ENCODE measurements at places on chromosomes 2 and 18.

- DNase-seq, result no peak
These were observed 75.2 kb downstream of the CABLES1 start for GRCh38 chr18:23210526-23210925.

DNA sequence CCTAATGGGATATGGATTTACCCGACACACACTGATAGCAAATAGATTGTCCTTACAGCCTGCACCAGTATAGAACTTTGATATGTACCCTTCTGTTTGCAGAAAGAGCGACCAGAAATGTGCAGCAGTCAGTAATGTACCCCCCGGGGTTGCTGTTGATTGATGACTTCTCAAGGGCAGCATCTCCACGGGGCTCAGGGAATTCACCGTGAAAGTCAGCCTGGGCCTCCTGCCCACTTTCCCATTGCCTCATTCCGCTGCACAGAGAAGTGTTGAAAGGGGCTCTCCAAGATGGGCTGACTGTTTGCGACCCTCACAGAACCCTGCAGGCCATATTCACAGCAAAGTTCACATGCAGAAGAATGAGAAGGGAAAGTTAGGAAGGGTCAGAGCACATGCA is 241.3 kb downstream of the PRKCE start:
- DNase-seq, result no peak

DNA sequence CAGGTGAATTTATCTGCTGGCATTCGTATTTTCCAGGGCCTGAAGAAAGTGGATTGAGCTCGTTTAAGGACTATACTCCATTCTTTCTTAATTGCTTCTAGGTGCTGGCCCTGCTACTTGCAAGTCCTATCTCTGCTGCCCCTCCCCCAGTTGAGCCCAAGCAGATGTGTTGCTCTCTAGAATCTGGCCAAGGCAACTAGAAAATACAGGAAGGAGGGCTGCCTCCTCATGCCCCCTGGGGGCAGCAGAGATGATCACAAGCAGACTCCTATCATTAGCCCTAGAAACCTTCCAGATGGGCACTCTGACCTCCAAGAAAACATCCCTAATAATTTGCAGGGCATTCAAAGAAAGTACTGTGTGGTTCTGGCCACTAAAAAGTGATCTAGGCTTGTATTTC is 72.5 kb upstream of the CYP26B1 start:
- no peak for DNase-seq

GRCh38 chr2:191467113-191467512 is 210.8 kb upstream of the NABP1 start:
- DNase-seq, result no peak

DNA sequence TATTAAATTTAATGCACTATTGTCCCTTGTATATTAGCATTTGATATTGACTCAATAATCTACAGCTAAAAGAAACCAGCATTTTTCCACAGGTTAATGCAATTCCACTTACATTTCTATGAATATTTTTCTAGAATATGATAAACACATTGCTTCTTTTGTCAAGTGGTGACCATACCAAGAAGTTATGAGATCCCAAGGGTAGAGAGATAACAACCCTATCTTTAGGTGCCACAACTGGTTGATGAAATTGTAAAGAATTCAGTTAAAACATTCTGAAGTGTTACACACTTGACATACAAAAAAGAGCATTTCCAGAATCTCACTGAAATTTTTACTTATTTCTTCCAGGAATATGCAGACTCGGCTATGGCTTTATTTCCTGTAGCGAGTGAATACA is 56.0 kb downstream of the ABCG8 start:
- no peak for DNase-seq

- DNase-seq, result no peak
These were observed 129.2 kb downstream of the MYCN start for GRCh38 chr2:16069663-16069932.

DNA sequence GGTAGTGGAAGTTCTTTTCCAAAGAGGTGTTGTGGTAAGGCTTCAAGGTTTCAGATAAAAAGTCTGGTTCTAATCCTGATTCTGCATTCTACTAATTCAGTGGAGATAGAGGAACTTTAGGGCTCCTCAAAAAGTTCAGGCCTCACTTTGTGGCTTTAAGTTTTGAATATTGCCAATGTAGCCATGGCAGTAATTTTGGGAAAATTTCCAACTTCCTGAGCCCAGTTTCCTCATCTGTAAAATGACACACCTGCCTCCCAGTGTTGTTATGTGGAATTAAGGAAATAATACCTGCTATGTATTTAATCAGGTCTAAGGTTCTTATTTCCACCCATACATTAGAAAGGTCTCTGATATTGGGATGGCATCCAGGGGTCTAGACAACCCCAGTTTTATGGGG is 147.6 kb upstream of the ITGA6 start:
- DNase-seq, result no peak

DNA sequence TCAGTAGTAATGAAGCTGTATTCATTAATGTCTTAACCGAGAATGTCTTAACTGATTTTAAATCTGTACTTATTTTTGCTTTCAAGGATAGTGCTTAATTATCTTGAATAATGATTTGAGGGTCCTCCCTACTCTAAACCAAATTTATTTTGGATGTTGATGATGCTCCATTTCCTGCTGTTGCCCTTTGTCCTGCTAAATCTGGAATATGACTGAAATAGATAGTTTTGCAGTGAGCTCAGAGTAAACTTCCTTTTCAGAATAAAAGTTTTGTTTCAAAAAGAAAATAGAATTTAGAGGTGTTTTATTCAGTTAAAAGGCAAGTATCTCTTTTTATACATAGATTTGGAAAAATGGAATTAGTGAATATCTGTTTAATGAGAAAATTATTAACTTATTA is 8.1 kb downstream of the NBEAL1 start:
- DNase-seq, result no peak

GRCh38 chr18:13878857-13879256 is 36.5 kb downstream of the MC2R start:
- DNase-seq, result no peak

DNA sequence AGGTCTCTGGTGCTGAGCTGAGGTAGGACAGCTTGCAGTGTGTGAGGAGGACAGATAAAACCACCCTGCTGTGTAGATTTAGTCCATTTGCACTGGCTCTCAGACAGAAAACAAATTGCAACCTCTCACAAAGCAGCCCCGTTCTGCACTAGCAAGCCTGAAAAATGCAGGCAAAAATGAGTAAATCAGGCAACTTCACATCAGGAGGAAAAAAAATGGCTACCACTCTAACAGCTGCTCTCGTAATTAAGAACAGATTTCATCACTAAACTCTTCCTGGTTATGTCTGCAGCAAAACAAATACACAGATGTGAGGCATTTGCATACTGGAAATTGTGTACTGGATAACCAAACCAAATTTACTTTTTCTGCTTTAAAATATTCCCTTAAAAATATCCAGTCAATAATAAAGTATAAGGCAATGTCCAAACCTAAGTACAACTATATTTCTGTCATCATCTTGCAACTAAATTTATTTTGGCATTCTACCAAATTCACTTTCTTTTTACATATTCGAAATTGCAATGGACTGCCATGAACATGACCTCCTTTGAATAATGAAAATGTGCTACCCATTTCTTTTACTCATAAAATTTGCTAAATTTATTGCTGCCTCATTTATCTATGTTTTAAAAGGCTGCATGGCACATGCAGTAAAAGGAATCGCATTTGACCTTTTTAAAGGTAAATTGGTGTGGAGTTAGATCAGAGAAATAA is 157.4 kb downstream of the AFF3 start:
- DNase-seq, result no peak

DNA sequence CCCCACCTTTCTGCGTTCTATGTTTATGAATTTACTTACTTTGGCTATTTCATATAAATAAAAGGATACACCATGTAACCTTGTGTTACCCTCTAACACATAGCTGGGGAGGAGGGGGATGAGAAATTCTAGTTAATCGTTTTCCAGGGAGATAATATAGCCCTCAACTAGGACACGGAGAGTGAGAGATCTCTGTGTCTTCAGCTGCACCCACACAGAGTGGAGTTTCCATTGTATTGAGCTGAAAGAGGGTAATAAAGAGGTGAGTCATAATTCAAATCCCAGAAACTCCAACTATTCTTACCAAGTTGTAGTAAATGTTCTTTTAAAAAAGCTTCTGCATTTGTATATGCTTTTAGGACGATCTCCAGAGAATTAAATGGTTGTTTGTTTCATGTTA is 110.1 kb upstream of the SULT1C3 start:
- DNase-seq, result no peak

GRCh38 chr2:150110548-150110947 is 376.9 kb downstream of the RND3 start:
- DNase-seq, result no peak

- DNase-seq, result no peak
These were observed 665 bp upstream of the CACNB4 start for GRCh38 chr2:152099367-152100050.

GRCh38 chr2:241554610-241555322 is 3.8 kb upstream of the BOK start:
- DNase-seq, result no peak

Data from NCI-H1436 (cell line).